HepG2 (cell line): ENCODE measurements at places on chromosomes 11 and 22.

DNA sequence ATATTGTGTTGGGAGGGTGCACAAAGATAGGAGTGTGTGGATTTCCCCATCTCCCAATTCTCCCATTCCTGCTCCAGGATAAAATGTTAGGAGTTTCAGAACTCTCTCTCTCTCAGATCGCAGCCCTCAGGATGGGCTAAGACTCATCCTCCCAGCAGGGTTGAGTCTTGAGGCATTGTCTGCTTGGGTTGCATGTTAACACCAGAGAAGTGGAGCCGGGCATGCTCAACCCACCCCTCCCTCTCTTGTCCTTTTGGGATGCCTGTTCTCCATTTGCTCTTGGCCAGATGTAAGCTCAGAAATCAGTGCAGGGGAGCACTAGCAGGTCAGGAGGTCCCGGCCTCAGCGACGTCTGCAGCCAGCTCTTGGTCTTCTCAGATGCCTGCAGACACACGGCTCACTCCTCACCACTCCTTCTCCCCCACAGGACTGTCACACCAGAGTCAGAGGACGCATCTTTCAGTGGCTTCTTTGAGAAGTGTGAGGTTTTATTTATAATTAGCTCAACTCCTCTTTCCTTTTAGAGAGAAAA lies 1456.5 kb downstream of the TBC1D22A start:
- no peak for DNase-seq
- no peaks in the 10 kb centered on the region for H3K27me3 ChIP-seq
- no peaks in the 10 kb centered on the region for H3K36me3 ChIP-seq

- no peaks in the 10 kb centered on the region for H3K36me3 ChIP-seq
- no peaks in the 10 kb centered on the region for H3K4me1 ChIP-seq
- H3K4me3 ChIP-seq = no peak overlapping the region
- peaks cover 6% of the 10 kb centered on the region for H3K27me3 ChIP-seq
- no peak overlapping the region for H3K27ac ChIP-seq
Observed at GRCh38 chr11:69750875-69751597, 24.1 kb downstream of the FGF4 start.

DNA sequence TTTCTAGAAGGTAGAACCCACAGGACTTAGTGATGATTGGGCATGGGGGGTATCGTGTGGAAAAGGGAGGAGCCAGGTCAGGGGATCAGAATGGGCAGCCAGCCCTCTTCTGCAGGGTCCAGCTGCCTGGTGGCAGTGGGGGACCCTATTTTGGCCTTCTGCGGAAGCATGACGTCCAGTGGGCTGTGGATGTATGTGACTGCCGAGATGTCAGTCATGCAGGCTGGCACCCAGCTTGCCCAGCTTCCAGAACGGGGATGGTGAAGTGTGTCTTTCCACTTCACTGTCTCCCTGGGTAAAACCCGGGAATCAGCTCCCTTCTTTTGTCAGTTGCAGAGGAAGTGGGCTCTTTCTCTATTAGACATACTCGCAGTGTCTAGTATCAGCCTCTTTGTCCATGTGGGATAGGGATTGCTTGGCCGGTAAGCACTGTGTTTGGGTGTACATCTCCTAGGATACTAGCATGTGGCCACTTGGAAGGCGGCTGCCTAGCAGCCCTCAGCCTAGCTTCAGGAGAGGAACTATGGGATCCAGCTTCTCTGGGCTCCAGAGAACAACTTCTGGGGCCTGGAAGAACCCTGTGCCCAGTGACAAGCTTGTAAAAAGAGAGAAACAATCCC lies 51.4 kb downstream of the GRIK4 start:
- H3K4me3 ChIP-seq = no peak overlapping the region
- no peaks in the 10 kb centered on the region for H3K4me1 ChIP-seq
- no peaks in the 10 kb centered on the region for H3K36me3 ChIP-seq
- no peak overlapping the region for H3K27ac ChIP-seq

DNA sequence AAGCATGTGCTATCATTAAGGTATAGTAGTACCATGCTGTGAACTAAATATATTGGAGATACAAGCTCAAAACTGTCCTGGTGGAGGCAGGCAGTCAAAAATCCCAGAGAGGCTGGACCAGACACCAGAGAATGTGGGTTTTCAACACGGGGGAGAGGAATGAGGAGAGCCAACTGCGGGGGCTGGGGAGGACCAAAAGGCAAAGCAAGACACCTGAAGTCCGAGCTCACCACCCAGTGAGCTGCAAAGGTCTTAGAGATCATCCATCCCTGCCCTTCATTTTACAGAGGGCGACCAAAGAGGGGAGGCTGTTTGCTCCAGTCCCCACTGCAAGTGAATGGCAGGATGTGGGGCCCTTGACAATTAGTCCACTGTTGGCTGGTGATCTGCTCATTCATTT lies 10.0 kb downstream of the RIBC2 start:
- no peak for DNase-seq
- H3K27ac ChIP-seq = no peak overlapping the region
- H3K4me1 ChIP-seq = no peaks in the 10 kb centered on the region
- H3K27me3 ChIP-seq = peaks cover 1% of the 10 kb centered on the region; the same call in 1 of the 2 replicates

GRCh38 chr22:49015993-49016908 lies 811.4 kb downstream of the BRD1 start:
- H3K36me3 ChIP-seq = no peaks in the 10 kb centered on the region
- peaks cover 7% of the 10 kb centered on the region; the same call in 1 of the 2 replicates for H3K27me3 ChIP-seq
- DNase-seq = peak; percentile 27
- H3K4me3 ChIP-seq = no peak overlapping the region
- H3K4me1 ChIP-seq = peaks cover 17% of the 10 kb centered on the region
- no peak overlapping the region for H3K27ac ChIP-seq

DNA sequence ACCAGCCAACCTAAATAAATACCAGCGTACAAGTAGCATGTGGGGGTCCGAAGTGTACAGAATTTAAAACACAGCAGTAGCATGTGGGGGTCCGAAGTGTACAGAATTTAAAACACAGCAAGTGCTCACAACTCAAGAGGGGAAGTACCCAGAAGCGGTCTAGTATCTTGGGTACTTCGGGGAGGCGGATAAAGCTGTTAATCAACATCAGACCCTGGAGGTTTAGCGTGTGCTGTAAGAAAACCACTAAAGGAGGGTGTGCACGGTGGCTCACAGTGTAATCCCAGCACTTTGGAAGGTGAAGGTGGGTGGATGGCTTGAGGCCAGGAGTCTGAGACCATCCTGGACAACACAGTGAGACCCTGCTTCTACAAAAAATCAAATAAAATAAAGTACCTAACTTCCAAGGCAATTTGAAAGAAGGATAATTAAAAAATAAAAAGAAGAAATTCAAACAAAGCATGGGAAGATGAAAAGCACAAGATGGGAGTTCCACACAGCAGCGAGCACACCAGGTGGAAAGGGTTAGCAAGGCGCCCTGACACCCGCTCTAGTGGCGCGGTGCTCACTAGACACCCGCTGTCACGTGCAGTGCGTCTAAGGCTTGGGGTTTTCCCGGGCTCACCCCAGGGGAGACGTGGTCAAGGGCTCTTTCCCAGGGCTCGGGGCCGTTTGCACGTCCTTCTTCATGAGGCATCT lies 35.0 kb upstream of the MOB2 start:
- no peaks in the 10 kb centered on the region for H3K36me3 ChIP-seq
- no peaks in the 10 kb centered on the region for H3K27me3 ChIP-seq
- peaks cover 15% of the 10 kb centered on the region for H3K4me1 ChIP-seq
- no peak overlapping the region for H3K4me3 ChIP-seq
